ENCODE measurements at places on chromosomes 7 and 10.

DNA sequence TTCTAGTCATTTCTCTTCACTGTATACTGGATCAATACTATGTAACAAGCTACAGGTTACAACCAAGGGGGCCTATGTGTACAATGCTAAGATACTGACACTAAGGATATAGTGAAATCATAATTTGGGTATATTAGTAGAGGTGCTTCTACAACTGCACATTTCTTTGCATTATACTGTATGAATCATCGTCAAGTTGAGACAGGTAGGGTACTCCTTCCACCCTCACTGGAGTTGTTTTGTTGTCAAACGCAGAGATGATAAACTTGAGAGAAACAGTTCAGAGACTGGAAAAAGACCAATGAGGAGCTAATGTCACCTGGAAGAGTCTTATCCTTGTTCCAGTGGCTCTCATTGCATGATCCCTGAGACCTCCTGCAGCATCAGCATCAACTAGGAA is 208.2 kb upstream of the PRPS1L1 start:
- H3K36me3 ChIP-seq, result no peaks in the 10 kb centered on the region
- no peaks in the 10 kb centered on the region for H3K27me3 ChIP-seq
- DNase-seq, result no peak
- H3K4me1 ChIP-seq, result no peaks in the 10 kb centered on the region
- H3K27ac ChIP-seq, result no peak overlapping the region

- H3K27ac ChIP-seq, result no peak overlapping the region
- H3K36me3 ChIP-seq, result no peaks in the 10 kb centered on the region
- H3K4me1 ChIP-seq, result no peaks in the 10 kb centered on the region
- no peak overlapping the region for H3K4me3 ChIP-seq
- no peak for DNase-seq
- no peaks in the 10 kb centered on the region for H3K27me3 ChIP-seq
These were observed 61.2 kb downstream of the PCLO start for GRCh38 chr7:83101530-83101929.

DNA sequence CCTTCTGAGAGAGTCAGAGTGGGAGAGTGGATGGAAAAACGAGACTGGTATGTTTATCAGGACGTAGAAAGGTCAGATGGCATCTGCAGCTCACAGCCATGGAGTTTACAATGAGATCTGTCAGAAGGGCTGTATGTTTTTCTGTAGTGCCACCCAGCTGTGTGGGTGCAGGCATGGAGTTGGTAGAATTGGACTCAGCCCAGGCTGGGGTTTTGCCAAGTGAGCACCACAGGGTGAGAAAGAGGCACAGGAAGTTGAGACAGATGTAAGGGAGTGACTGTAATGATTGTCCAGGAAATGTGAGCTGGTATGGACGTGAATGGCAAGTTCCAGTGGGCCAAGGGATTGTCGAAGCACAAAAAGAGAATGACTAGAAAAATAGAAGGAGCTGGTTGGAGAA is 9.1 kb upstream of the ZYX start:
- H3K4me3 ChIP-seq, result no peak overlapping the region
- no peaks in the 10 kb centered on the region for H3K36me3 ChIP-seq
- H3K4me1 ChIP-seq, result no peaks in the 10 kb centered on the region
- H3K27ac ChIP-seq, result peak overlapping the region; percentile 55

DNA sequence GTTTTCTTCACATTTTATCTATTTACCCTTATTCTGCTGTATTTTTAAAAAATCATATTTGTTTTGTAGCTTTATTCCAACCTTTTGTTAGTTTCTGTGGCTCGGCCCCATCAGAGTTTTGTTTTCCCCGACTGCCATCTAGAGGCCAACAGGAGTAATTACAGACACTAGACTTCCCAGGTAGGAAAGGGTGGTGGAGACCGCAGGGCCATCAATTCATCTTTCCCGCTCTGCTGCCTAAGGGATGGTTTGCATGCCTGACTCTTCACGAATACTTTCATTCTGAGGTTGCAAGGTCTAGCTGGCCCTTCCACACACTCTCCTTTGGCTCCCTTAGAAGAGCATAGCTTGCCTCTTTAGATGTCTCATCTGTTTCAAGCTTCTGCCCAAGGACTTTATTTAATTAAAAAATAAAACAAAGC is 38.3 kb downstream of the LYZL2 start:
- no peaks in the 10 kb centered on the region for H3K27me3 ChIP-seq
- no peak overlapping the region for H3K27ac ChIP-seq
- H3K36me3 ChIP-seq, result no peaks in the 10 kb centered on the region
- H3K4me3 ChIP-seq, result no peak overlapping the region
- no peaks in the 10 kb centered on the region for H3K4me1 ChIP-seq

DNA sequence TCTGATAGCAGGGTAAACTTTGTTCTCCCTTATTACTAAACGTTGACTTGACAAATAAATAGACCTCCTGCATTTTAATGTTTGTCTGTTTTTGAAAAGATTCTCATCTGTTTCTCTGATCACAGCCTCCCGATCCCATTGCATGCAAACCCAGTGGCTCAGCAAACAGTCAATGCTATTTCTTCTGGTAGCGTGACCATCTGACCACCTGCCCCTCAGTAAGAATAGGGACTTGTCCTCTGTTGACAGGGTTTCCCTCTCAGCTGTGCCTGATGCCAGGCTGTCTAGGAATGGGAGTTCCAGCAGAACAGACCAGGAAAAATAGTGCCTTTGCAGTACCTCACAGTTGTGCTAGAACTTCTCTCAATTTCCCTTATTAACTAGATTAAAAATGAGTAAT is 40.7 kb upstream of the EBLN1 start:
- no peaks in the 10 kb centered on the region for H3K4me1 ChIP-seq
- peaks cover 23% of the 10 kb centered on the region for H3K27me3 ChIP-seq
- no peak for DNase-seq
- no peaks in the 10 kb centered on the region for H3K36me3 ChIP-seq
- no peak overlapping the region for H3K27ac ChIP-seq

- H3K27me3 ChIP-seq, result no peaks in the 10 kb centered on the region
- H3K4me1 ChIP-seq, result no peaks in the 10 kb centered on the region
- DNase-seq, result no peak
- no peaks in the 10 kb centered on the region for H3K36me3 ChIP-seq
These were observed 30.5 kb upstream of the SLF2 start for GRCh38 chr10:100882252-100882651.

DNA sequence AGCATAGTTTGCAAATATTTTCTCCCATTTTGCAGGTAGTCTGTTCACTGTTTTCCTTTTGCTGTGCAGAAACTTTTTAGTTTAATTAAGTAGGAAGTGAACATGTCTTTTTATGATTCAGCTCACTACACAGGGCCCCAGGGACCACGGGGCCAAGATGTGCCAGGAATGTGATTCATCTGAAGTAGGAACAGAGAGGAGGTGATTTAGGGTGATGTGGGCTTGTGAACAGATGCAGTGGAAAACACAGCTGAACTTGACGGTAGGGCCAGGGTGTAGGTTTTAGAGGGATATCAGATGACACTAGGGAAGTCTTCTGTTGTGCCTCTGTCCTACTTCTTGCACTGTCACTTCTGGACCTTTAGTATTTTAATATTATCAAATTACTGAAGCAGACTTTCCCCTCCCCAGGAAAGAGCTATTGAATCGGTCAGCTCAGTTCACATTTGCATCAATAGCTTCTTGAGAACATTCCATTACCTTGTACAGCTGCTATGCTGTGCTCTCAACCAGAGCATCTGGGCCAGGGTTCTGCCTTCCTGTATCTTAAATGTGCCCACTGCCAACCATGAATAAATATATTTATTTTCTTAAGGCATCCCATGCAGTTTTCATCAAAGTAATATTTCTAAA is 96.9 kb downstream of the OSBPL3 start:
- H3K4me1 ChIP-seq, result no peaks in the 10 kb centered on the region
- H3K27me3 ChIP-seq, result no peaks in the 10 kb centered on the region
- no peak overlapping the region for H3K27ac ChIP-seq
- no peak for DNase-seq
- no peaks in the 10 kb centered on the region for H3K36me3 ChIP-seq

DNA sequence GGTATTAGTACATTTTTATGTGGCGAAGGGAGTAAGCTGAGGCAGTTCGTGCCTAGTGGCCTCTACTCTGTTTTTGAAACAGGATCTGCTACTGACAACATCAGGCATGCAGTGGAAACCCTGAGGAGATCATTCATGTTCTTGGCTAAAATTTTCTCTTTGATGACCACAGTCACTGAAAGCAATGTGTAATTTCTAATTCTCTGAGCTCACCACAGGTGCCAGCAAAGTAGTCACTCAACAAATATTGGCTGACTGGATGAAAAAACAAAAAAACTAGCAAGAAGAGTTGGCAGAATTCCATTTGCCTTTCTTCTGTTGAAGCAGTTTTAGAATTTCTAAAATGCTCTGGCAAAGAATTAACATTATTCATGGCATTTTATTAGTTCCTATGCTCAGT is 176.5 kb upstream of the KCTD7 start:
- no peaks in the 10 kb centered on the region for H3K36me3 ChIP-seq
- no peak overlapping the region for H3K27ac ChIP-seq
- no peaks in the 10 kb centered on the region for H3K27me3 ChIP-seq
- DNase-seq, result no peak
- H3K4me1 ChIP-seq, result no peaks in the 10 kb centered on the region

DNA sequence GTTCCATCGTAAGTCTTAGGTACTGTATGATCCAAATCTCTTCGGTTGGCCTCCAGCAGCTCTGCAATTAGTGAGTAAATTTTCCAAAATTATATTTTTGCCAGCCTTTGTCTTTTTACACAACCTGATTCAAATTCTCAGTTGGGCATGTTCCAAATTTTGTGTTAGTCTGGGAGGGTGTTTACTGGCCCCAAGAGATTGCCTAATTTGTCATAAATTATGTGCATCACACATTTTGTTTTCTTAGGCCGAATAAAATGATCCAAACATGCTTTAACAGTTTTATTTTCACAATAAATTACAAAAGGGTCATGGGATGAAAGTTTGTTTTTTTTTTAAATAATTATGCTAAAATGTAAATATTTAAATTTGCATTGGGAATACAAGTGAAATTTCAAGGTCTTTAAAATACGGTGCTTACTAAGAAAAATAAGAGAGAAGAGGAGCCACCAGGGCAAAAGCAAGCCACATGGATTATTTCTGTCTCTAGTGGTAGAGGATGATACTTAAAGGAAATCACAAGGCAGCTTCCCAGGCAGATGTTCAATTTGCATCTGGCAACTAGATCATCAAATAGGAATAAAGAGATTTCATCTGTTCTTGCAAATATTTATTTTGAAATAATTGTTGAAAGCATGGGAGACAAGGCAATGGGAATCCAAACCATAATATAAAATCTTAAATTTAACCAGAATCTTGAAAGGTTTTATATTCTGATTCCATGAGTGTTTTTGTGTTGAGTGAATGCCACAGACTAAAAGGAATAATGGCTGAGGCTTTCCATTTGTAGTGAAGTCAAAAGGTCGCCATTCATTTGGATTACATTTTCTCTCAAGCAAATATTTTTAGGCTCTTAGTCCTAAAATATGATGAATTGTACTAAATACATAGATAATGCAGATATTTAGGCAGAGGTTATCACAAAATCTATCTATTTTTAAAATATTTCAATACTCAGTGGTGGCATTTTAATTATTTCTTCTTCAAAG is 111.1 kb downstream of the MDFIC start:
- H3K4me1 ChIP-seq, result no peaks in the 10 kb centered on the region
- no peak overlapping the region for H3K27ac ChIP-seq
- H3K36me3 ChIP-seq, result no peaks in the 10 kb centered on the region
- no peak overlapping the region for H3K4me3 ChIP-seq
